Glutamatergic neuron (in vitro differentiated cells): ENCODE measurements at places on chromosomes 4 and X.

DNA sequence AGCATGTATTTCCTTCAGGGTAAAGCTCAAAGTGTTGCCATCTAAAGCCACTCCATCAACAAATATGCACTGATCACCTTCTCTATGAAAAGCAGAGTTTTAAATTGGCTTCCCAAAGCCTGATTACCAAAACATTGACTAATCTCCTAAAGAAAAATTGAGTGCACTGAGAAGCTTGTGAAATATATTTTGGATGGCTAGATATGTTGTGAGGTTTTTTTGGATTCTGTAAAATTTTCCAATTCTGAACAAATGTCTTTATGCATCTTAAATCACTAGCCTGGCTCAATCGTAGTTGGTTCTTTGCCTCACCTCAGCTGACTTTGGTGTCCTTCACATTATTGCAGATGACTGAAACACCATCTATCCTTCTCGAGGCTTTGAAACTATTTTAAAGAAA, 14.9 kb upstream of the EXOSC9 start:
- DNase-seq: no peak

- no peak for DNase-seq
Measured at GRCh38 chrX:1205681-1206611, 6.5 kb downstream of the CRLF2 start.

DNA sequence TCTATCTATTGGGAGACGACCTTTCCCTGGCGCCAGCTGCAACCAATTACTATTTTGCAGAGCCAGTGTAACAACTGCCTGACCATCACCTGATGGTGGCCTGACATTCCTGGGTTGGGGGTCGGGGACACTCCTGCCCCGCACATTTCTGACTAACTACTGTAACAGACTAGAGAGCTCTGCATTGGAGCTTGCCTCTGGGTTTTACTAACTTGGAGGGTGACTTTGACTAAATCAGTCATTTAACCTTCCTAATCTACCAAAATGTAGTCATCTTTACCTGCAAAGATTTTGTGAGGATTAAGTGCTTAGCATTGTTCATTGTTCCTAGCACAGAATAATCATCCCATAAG, 37.5 kb upstream of the ABCG2 start:
- no peak for DNase-seq

- DNase-seq: peak; percentile 44
Measured at GRCh38 chr4:122728856-122729255, 3.6 kb upstream of the BBS12 start.

- DNase-seq: no peak
Measured at GRCh38 chr4:143016171-143016570, 168.5 kb upstream of the USP38 start.
